ENCODE measurements at places on chromosomes 6 and 20.
A peak's percentile ranks its signal among the peaks of the same experiment; 100 is the strongest.

- no peak for DNase-seq
These were observed 65.7 kb downstream of the HTR1B start for GRCh38 chr6:77397561-77397960.

- DNase-seq, result no peak
These were observed 61.6 kb downstream of the KCNB1 start for GRCh38 chr20:49420811-49421295.

DNA sequence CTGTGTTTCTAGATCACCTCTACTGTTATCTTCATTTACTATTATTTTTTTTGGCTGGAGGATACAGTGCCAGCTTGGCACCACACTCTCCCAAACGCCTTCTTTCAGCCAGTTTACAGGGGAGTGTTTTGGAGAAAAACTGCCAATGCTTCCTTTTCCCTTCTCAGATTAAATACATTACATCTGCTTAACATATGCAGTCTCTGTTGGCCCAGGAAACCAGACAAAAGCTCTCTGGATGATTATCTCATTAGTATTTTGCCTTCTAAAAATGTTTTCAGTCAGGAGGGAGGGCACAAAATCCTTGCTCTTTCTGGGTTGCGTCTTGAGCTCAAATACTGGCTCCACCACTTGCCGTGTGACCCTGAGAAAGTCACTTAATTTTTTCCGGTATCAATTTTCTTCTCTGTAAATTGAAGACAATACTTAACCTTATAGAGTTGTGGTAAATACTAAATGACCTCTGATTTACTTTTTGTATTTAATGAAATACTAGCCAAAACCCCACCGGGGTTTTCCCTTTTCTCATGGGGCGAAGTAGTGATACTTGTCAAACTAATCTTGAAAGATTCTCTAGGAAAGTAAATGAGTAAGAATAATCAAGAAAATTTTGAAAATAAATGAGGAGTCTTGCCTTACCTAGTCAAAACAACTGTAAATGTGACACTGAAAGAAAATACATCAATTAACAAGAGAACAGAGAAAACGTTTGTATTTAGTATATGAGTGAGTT, 146.2 kb downstream of the MMS22L start:
- no peak for DNase-seq

DNA sequence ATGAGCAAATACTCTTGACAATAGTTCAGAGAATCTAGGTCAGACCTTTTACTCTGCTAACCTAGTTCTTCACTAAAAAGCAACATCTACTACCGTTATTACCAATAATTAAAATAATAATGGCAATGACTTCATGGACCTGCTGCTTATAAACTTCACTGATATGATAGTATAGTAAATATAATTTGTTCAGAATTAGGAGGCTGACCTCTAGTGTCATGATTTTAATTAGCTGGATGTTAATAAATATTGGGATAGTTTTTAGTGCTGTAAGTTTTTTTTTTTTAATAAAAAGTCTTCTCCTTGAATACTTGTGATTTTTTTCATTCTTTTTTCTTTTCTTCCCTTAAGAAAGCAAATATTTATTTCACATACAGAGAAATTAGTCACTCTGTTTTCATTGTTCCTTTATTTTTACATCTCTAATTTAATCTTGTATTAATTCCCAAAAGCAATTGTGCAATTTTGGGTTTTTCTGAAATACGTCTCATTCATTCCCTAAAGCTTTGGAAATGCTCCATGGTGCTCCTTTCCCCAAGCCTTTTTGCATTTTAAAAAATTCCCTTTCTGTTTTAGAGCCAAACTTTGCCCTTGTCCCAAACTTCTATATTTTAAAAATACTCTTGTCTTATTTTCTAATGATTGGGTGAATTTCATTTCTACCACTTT, 46.6 kb upstream of the UST start:
- no peak for DNase-seq

- DNase-seq, result no peak
These were observed 259.3 kb downstream of the KIF16B start for GRCh38 chr20:16313917-16314316.

DNA sequence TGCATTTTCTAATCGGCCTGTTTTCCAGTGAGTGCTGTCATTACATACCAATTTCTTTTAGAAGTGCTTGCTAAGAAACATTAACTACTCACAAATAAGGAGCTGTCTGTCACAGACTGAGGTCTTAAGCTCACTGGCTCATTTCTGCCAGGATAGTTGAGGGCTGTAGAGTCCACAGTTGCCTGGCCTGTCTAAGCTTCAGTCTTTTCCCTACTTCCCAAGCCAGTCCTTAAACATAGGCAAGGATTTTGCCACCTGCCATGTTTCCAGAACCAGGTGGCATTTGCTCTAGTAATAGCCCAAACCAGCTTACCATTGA, 84.7 kb downstream of the LINC00237 start:
- DNase-seq, result no peak

DNA sequence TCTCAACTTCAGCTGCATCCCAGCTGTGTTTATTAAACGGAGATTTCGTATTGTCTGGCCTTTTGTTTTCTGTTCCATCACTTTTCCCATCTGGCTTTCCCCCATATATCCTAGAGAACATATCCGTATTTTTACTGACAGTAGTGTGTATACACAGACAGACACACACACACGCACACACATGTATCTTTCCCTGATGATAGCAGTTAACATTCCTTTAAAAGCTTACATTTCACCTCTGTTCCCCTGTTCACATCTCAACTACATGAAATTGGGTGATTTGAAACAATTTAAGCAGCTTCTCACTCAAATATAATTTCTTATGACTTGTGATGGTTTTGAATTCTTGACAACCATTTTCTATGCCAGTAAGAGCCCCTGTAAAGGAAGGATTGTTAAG, 207.1 kb upstream of the CEP162 start:
- DNase-seq, result no peak

DNA sequence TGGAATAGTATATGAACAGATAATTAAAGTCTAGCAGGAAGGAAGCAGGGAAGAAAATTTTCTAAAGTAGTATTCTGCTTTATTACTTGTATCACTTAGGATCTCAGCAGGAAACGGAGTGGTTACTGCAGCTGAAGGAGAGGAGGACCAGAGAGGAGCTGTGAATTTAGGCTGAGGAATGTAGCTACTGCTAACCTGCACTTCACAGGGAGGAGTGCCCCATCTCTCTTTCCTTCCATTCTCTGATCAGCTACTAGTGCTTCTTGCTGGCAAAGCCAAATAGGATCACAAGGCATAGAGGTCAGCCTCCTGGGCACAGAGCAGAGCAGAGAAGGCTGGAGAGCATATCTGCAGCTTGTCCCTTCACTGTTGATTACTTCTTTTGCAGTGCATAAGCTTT, 205.3 kb upstream of the ASCC3 start:
- DNase-seq, result no peak

GRCh38 chr6:1023229-1023628, 288.7 kb upstream of the FOXQ1 start:
- no peak for DNase-seq

GRCh38 chr6:132344811-132345210, 56.5 kb downstream of the MOXD1 start:
- no peak for DNase-seq

DNA sequence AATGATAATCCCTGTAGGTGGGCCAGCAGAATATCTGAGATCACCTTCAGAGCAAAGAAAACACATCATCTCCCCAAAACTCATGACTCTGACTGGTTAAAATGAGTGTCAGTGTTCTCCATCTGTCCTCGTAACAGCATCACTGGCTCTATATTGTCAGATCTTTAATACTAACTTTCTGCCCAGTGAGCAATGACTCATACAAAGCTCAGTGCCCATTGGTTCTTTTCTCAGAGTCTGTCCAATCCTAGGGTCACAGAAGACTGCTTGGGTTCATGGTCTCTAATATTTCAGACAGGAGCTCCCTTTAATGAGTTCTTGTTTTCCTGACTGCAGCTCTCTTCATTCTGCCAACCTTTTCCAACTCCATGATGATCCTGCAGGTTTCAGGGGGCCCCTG, 36.4 kb downstream of the HLA-DPB1 start:
- DNase-seq, result peak; percentile 67

- DNase-seq, result no peak
These were observed 406.6 kb upstream of the IRAK1BP1 start for GRCh38 chr6:78460711-78461110.

DNA sequence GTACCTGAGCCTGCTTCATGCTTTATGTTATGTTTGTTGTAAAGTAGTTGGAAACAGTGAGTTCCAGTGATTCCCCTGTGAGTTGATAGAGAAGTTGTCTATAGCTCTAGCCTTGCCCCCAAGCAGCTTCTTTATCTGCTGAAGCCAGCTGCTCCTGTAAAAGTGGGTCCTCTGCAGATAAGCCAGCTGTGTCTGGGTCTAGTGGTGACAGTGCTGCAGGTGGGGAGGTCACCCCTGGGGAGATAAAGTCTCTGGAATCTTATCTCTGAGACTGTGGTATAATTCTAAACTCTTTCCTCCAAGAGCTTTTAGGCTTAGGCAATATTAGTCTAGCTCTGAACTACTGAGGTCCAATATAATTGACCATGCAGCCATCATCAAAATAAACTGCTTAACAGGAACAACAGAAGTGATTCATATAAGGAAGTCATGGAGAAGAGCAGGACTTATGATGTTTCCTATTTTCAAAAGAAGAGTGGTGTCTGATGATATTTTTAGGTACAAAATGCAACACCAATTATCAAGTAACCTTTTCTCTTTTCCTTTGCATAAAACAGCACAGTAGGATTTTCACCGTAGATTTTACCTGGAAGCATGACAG, 44.2 kb upstream of the TMEM217 start:
- no peak for DNase-seq

DNA sequence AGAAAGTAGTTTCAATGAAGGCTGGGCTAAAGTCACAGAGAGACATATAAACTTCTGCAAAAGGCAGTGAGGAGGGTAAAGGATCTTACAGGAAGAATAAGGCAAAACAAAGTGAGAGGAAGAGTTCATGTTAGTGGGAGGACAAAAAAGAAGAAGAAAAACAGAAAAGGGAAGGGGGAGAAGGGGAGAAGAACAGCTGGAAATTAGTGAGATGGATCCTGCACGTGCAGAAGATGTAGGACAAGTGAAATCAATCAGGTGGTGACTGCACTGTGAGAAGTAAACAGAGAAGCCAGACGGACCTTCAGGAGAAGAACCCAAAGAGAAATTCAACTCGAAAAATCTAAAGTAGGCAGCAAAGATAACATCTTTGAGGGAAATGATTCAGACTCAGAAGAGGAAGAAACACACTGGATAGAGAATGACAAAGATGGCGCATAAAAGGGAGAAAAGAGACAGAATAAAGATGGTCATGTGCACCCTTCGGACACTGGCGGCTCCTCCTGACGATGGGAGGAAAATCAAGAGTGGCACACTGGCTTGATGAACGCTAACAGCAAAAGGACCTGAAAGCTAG, 105.9 kb downstream of the MYB start:
- DNase-seq, result no peak

DNA sequence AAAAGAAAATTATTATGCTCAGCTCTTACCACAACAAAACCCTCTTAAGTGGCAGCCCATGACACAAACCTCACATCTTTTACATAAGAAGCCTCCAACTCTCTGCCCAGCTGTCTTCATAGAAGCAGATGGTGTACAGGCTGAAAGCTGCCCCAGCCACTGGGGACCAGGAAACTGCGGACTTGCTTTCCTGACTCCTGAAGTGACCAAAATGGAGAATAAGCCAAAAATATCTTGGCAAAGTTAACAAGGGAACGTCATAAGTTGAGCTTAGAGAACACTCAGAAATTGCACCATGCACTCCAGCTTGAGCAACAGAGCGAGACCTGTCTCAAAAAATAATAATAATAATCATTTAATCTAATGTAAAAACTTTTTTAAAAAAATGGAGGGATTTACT, 160.3 kb upstream of the CDYL start:
- peak; percentile 54 for DNase-seq

- no peak for DNase-seq
These were observed 288.4 kb upstream of the JARID2 start for GRCh38 chr6:14957355-14958059.

- DNase-seq, result no peak
These were observed 57.3 kb downstream of the CDC5L start for GRCh38 chr6:44444853-44445252.

- no peak for DNase-seq
These were observed 27.6 kb upstream of the CGA start for GRCh38 chr6:87122477-87122876.

GRCh38 chr20:48682529-48683363, 145.1 kb downstream of the PREX1 start:
- DNase-seq, result peak; percentile 94

DNA sequence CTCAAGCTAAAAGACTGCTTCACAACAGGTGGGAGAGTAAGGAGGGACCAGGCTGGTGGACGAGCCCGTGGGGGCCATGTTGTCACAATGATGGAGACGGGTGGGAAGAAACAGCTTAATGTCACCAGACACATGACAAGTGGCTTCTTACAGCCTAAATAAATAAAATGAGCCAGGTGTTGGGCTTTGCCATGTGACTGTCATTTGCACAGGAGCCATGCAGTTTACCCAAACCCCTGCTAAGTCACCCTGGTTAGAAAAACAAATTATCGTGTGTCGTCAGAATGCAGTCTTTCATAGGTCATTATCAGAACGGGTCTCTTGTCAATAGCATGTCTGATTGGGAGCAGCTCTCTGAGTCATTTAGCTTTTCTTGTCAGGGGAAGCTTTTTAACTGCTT, 18.5 kb downstream of the BTBD3 start:
- DNase-seq, result no peak

GRCh38 chr6:93196406-93196970, 222.9 kb downstream of the EPHA7 start:
- DNase-seq, result peak; percentile 51

DNA sequence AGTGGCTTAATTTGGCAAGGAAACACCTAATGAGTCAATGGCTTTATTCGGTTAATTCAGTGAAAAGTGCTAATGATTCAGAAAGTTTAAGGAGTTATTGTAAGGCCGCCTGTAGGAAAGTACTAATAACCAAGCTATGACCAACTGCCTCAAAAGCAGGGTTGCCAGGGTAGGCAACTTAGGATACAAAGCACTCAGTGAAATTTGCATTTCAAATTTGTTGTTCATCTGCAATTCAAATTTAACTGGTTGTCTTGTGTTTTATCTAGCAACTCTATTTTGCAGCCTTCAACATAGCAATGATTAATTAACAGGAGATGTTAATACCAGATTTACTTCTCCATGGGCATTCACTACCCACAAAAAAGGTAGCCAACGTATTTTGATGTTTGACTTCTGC, 412.3 kb downstream of the PRKN start:
- no peak for DNase-seq

- peak; percentile 41 for DNase-seq
These were observed 125.2 kb upstream of the RALGAPA2 start for GRCh38 chr20:20837574-20838021.

DNA sequence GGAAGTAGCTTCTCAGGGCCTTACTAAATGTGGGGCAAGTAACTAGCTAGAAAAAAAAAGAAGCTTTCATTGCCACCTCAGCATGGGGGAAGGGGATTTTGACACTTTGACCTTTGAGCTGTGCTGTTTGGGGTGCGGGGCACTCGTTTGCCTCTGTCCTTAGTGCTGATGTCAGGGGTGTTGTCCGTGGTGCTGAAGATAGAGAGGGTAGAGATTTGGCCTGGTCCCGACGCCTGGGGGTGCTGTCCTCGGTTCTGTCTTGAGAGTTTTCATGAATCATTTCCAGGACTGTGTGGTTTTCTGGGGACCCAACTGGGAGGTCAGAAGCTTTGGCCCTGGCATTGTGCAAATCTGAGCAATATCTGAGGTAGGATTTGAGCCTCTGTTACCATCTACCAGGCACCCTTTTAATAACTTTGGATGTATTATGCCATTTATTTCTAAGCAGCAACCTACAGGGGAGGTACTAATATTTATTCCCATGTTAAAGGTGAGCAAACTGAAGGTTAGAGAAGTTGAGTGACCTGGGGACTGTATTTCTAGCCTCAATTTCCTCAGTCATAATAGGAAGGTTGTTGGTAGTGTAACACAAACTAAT, 78.0 kb downstream of the DLGAP4 start:
- DNase-seq, result peak; percentile 47

GRCh38 chr6:45003387-45003786, 324.7 kb upstream of the RUNX2 start:
- no peak for DNase-seq
